Esophagus squamous epithelium (tissue), 5 donors: ENCODE measurements at places on chromosomes 1 and 21.

DNA sequence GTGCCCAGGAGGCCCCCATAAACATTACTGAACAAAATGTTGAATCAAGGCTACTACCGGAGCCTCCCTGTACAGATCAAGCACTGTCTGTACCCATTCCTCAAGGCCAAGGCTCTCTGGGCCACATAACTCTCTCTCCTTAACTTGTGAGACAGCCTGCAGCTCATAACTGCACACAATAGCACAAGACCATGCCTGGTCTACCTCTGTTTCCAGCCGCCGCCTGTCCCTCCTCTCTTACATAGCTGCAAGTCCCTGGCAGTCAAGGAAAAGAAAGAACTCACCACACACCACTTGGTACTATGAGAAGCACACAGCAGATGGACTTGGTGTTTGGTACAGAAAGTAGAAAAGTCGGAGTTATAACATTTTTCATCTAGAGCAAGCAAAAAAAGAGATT lies 91.1 kb downstream of the SSBP3 start:
- no peak overlapping the region for H3K4me3 ChIP-seq
- no peaks in the 10 kb centered on the region for H3K27me3 ChIP-seq
- no peaks in the 10 kb centered on the region for H3K36me3 ChIP-seq

DNA sequence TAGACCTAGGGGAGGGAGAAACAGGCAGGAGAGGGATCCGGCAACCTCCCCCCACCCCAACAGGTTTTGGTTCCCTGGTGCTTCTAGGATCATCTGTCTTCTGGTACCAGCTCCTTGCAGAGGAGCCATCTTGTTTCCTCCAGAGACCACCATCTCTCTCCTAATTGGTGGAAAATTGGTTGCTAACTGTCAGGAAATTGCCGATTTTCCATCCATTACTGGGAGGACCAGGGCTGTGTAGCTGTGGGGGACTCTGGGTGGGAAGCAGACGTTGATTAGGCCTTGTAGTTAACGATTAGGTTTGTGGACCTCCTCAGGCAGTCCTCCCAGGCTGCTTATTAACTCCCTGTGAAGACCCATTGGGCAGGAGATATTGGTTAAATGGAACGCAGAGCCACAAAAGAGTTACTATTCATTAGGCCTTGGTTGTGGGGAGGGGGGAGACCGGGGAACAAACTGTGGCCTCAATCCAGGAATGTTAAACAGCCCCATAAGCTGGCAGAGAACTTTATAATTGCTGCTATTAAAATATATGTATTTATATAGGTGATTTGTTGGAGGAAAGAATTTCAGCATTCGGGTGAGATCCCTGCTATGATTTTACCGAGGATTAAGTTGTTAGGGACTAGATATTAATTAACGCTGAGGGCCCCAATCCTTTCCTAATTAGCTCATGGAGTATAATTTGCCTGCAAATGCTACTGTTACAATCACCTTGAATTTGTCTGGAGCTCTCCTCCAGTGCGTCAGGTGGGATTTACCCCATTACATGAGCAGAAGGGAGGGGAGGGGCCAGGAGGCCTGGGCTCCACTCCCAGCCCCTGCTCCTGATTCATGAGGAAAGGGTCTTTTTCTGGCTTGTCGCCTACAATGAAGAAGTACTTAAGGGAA lies 61.2 kb upstream of the TRABD2B start:
- no peak overlapping the region for H3K4me3 ChIP-seq
- H3K27me3 ChIP-seq = no peaks in the 10 kb centered on the region
- H3K27ac ChIP-seq = no peak overlapping the region
- no peaks in the 10 kb centered on the region for H3K4me1 ChIP-seq
- DNase-seq = no peak
- no peaks in the 10 kb centered on the region for H3K36me3 ChIP-seq

GRCh38 chr1:182484067-182484466 lies 34.1 kb downstream of the RGSL1 start:
- no peaks in the 10 kb centered on the region for H3K4me1 ChIP-seq
- no peaks in the 10 kb centered on the region for H3K36me3 ChIP-seq
- H3K27ac ChIP-seq = no peak overlapping the region

DNA sequence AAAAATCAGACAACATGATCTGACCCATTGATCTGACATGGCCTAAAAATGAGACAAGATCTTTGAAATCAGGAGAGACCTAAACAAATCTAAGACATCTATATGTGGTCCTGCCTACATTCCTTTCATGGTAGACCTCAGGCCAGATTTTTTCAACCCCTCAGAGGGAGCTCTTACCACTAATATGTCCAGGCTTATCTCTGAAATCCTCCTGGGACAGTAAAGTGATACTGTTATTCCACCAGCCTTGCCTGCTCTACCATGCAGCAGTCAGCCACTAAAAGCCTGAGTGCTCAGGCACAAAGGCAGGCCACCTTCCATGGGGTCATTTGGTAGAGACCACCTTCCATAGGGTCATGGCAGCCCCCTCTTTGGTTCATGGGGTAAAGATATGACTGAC lies 126.9 kb downstream of the TBX15 start:
- no peak for DNase-seq
- H3K4me1 ChIP-seq = no peaks in the 10 kb centered on the region
- no peaks in the 10 kb centered on the region for H3K27me3 ChIP-seq
- H3K27ac ChIP-seq = no peak overlapping the region
- no peaks in the 10 kb centered on the region for H3K36me3 ChIP-seq

- DNase-seq = no peak
- no peaks in the 10 kb centered on the region for H3K36me3 ChIP-seq
- no peaks in the 10 kb centered on the region for H3K27me3 ChIP-seq
- peaks cover 20% of the 10 kb centered on the region for H3K4me1 ChIP-seq
- no peak overlapping the region for H3K4me3 ChIP-seq
Observed at GRCh38 chr1:30378991-30379581, 344.3 kb downstream of the MATN1 start.

GRCh38 chr1:201791779-201792173 lies 37.2 kb upstream of the IPO9 start:
- H3K27me3 ChIP-seq = no peaks in the 10 kb centered on the region
- DNase-seq = no peak
- no peak overlapping the region for H3K4me3 ChIP-seq
- H3K36me3 ChIP-seq = peaks cover 27% of the 10 kb centered on the region

GRCh38 chr1:8670371-8670818 lies 147.0 kb downstream of the RERE start:
- H3K4me3 ChIP-seq = no peak overlapping the region
- H3K36me3 ChIP-seq = no peaks in the 10 kb centered on the region
- DNase-seq = no peak
- peaks cover 19% of the 10 kb centered on the region for H3K4me1 ChIP-seq
- no peaks in the 10 kb centered on the region for H3K27me3 ChIP-seq

GRCh38 chr1:14334336-14335176 lies 263.9 kb upstream of the KAZN start:
- no peak for DNase-seq
- H3K27me3 ChIP-seq = no peaks in the 10 kb centered on the region
- no peaks in the 10 kb centered on the region for H3K36me3 ChIP-seq
- no peak overlapping the region for H3K27ac ChIP-seq

DNA sequence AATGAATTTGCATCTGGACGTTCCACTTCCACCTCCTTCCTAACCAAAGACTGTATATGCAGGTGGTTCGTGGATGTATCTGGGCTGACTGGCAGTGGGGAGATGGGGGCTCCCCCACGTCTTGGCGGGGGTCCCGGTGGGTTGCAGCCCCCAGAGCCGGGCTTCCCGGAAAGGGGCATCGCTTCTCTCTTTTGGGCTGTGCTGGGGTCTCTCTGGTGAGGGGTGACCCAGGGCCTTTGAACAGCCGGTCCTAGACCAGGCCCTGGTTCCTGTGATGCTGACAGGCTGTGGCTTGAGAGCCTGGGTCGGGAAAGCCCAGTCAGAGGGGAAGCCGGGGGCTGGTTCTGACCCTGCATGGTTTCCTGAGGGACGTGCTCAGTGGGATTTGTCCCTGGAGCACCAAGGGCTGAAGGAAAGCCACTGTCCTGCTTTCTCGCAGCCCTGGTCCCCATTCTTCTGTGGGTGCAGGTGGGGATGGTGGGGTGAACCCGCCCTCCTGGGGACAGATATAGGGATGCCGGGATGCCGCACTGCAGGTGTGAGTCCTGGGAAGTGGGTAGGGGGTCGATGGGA lies 29.8 kb downstream of the COL18A1 start:
- DNase-seq = no peak
- no peak overlapping the region for H3K4me3 ChIP-seq
- no peaks in the 10 kb centered on the region for H3K27me3 ChIP-seq
- no peaks in the 10 kb centered on the region for H3K36me3 ChIP-seq
- H3K4me1 ChIP-seq = peaks cover 14% of the 10 kb centered on the region

- no peaks in the 10 kb centered on the region for H3K27me3 ChIP-seq
- H3K4me1 ChIP-seq = no peaks in the 10 kb centered on the region
- no peaks in the 10 kb centered on the region for H3K36me3 ChIP-seq
- H3K27ac ChIP-seq = no peak overlapping the region
- no peak overlapping the region for H3K4me3 ChIP-seq
- DNase-seq = no peak
Observed at GRCh38 chr1:84971957-84972356, 25.0 kb downstream of the MCOLN2 start.
